ENCODE measurements at places on chromosomes 2 and 18. TPM values are rescaled to one million over a fixed set of nuclear protein-coding genes. Genes with fewer than 3 reads are reported as not detected.

DNA sequence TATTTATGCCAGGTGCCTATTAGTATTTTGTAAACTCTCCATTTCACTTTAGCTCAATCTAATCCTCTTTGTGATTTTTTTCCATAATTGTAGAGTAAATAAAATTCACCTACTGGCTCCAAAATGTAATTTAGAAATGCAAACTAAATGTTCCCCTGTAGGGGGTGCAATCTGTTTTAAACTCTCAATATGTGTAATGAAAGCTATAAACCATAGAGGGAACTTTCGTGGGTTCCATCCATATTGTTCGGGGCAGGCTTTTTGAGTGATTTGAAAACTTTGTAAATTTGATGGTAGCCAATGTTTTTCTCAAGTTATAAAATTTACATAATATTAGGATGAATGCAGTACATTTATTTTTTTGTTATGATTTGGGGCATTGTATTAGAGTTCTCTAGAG is 49.4 kb downstream of the TSPYL6 start:
- peak; percentile 76 for DNase-seq

DNA sequence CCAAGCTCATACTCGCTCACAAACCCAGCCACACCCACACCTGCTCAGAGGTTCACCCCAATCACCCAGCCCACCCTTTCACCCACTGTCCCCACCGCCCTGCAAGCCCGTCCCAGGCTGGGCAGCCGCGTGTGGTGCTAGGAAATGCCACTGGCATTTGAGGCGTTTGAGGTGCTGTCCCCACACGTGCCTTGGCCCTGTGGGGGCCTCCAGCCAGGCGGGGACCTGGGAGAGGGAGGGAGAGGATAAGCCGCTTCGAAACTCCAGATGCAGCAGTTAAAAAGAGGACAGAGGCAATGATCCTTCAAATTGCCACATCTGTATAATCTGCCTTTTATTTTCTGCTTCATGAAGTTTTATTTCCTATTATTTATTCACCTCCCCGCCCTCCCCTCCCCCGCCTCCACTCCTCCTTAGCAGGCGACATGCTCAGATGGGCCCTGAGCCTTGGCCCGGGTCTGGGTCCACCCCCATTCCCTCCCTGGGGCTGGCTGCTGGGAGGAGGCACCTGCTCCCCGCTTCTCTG is 35.9 kb downstream of the PSD4 start:
- DNase-seq, result no peak

Gene CCDC88A
- 47.1 TPM for total RNA-seq

DNA sequence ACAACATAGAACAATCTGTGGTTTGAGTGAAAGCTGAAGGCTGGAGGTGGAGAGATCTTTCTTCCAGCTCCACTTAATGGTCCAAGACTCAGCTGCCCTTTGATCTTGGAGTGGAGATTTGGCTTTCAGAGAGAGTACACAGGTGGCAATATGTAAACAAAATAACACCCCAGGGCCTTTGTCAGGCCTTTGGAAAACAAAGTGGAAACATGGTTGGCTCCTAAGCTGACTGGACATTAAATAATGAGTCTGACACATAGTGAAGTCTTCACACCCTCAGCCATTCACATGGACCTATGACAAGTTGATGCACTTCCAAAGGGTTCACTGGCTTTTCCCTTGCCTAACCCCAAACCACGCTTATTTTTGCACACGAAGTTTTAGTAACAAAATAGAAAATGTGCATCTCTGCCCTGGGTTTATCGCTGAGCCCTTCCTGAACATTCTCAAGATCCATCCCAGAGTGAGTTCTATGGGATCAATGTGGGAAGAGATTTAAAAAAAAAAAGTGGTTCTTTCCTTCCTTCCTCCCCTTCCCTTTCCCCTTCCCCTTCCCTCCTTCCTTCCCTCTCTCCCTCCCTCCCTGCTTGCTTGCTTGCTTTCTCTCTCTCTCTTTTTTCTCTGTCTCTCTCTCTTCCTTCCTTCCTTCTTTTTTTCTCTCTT is 201.3 kb upstream of the NT5C1B start:
- DNase-seq, result no peak

DNA sequence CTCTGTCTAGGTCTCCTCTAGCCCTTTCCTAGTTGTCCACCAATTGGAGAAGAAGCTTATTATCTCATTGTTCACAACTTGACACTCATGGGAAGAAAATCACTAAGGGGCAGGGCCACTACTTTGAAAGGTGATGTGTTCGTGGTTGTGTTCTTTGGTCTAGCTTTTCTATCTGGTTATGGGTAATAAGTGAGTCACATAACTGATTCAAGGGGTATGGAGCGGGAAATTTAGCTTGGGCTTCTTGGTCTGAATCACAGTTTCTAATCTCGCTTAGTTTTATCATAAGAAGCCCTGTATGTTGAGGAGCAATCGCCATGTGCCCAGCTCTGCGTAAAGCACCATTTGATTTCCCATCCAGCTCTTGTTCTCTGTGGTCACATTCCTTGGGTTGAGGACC is 18.7 kb upstream of the DYTN start:
- no peak for DNase-seq

Gene ZAP70
- total RNA-seq, result 19.1 TPM

- no peak for DNase-seq
Measured at GRCh38 chr2:65901756-65902155, 469.4 kb upstream of the SPRED2 start.

Gene SKOR2
- not detected for total RNA-seq

- DNase-seq, result peak; percentile 72
Measured at GRCh38 chr18:3247240-3248061, at the start of gene MYL12A. Gene MYL12A (plus strand): TSS chr18:3247801. CDS start chr18:3253248, 5,447 bp downstream.

- no peak for DNase-seq
Measured at GRCh38 chr18:28183418-28184078, 6.6 kb upstream of the CDH2 start.

GRCh38 chr2:145538661-145539350 is 1018.9 kb upstream of the ZEB2 start:
- DNase-seq, result no peak

Gene CCDC141
- total RNA-seq, result 0.54 TPM

DNA sequence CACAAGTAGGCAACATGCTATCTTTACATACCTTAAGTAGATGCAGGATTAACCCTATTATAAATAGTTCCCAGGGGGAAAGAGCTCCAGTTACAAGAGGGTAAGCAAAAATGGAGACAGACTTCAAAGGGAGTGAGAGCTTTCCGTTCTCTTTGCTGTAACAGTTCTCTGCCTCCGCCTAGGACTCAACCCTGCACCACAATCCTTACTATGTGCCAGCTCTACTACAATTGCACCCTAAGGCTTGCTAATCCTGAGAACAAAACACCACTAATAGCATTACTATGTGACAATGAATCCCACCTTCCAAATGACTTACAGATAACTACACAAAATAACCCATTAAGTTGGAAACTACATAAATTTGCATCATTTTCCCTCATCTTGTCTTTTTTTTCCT is 7.7 kb downstream of the ZBTB14 start:
- DNase-seq, result no peak

Gene NTSR2
- not detected for total RNA-seq

DNA sequence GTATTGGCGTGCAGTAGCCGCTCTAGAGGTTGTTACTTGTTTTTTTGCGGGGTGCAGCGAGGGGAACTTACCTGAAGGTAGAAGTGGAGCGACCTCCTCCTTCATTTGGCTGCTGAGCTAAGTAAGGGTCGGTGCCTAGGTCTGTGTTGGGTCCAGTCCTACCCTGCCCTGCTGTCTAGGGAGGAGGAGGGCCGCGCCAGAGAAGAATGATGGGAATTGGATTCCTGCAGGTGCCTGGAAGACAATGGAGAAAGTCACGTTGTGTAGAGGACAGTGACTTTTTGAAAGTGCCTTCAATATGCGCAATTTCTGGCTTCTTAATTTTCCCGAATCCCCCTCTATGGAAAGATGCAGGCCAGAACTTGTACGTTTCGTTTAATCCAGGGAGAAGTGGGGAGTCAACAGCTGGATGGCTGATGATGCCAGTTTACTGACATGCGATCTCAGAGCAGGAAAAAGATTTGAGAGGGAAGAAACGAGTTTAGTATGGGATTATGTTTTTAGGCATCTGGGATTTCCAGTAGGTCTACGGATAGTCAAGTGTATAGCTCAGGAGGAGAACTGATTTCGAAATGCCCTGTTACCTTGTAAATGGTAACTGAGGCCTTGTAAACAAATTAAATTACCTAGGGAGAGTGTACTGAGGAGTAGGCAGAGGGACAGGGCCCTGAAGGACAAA is 653 bp downstream of the MRPS9 start:
- no peak for DNase-seq

DNA sequence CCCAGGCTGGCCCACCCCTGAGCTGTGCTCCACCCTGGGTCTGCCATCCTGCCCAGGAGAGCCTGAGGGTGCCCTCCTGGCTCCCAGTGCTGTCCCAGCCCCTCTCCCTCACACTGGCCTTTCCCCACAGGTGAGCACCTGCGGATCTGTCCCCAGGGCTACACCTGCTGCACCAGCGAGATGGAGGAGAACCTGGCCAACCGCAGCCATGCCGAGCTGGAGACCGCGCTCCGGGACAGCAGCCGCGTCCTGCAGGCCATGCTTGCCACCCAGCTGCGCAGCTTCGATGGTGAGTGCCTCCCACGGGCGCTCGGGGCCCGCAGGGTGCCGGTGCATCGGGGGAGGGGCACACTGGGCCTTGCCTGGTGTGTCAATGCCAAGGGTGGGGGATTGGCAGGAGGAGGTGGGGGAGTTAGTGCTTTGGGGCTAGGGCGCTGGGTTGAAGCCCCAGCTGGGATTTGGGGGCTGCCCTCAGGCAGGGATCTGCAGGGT is 23.5 kb downstream of the GPC1 start:
- no peak for DNase-seq

DNA sequence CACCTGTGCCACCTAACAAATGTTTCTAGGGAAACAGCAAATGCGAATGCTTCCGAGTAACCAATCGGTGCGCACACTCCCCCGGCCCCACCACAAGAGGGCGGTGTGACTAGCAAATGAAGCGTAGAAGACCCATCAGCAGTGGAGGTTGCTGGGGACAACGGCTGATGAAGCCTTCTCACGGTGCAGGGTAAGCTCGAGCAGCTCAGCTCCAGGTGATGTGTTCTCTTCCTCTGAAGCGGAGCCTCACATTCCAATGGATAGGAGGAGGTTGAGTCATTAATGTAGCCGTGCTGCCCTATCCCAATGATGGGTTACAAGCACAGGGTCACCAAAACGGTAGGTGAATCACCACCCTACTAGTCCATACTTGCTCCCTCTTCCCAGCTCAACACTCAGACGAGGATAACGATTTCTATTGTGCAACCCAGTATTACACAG is 127.6 kb upstream of the TWIST2 start:
- peak; percentile 49 for DNase-seq

Gene MPPE1
- 21.3 TPM for total RNA-seq

DNA sequence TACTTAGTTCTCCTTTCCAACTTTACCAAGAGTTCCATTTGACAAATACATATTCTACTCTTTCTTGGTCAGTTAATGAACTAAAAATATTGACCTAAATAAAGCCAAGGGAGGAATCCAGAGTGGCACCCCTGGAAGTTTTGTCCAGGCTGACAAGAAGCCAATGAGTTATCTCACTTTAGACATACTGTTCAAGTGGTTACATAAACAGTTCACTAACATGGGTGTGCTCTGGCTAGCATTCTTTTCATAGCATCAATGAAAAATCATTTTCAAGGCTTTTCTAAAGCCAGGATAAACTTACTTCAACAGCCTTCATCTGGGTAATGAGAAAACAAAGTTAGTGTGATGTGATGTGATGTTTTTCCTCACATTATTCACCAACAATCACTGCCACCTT is 649.4 kb downstream of the TDRD15 start:
- DNase-seq, result no peak

GRCh38 chr2:48984922-48985321 is 169.4 kb downstream of the FSHR start:
- DNase-seq, result no peak

DNA sequence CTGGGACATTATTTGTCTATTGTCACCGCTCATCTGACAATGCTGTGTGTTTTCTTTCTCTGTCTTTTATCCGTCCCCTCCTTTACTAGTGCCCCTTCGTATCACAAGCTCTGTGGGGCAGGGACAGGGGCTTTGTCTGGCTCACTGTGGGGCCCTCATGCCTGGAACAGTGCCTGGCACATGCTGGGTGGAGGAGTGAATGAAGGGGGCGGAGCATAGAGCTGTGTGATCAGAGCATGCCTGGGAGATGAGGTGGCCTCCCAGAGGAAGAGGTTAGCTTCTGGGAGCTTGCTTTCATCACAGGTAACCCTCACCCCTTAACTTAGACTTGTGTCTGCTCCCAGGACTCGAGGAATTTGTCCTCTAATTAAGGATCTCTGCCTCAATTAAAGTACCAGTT is 16.4 kb downstream of the MTCL1 start:
- no peak for DNase-seq

Gene GPR17
- not detected for total RNA-seq

Gene POMC
- total RNA-seq, result 23.4 TPM

Gene LRRC30
- total RNA-seq, result not detected

Gene NGEF
- total RNA-seq, result not detected

Gene LONRF2
- total RNA-seq, result 0.54 TPM

- DNase-seq, result no peak
Measured at GRCh38 chr2:239811111-239811781, 213.9 kb downstream of the NDUFA10 start.

DNA sequence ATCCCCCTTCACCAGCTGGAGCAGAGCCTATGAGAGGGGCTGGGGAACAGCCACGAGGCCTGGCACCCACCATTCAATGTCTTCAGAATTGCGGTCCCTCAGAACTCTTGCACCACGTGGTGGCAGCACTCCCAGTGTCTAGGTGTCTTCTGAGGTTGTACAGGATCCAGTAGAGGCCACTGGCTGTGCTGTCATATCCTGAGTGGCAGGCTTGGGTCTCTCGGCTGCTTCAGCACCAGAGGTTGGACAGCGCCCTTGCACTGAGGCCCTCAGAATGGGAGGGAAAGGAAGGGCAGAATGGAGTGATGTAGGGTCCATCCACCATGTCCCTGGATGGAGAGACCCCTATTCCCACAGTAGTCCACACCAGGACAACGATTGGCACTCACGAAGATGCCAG is 112.0 kb upstream of the TEKT4 start:
- DNase-seq, result no peak

DNA sequence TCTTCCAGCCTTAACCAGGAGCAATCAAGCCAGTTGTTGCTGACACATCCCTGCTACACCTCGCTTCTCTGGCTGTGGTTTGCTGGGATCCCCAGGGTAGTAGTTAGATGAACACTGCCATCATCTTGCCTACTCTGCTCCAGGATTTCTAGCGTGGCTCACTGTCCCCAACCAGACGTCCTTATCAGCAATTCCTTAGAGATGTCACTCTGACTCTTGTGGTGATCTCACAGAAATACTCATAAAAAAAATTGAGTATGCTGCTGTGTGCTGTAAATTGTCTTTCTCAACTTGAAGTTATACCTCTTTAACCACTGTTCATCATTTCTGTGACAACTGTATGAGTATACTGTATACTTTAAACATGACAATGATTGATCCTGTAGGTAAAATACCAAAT is 63.2 kb downstream of the PLCL1 start:
- DNase-seq, result no peak

Gene C1GALT1C1L
- 0.27 TPM for total RNA-seq

Gene HTR2B
- not detected for total RNA-seq

- peak; percentile 32 for DNase-seq
Measured at GRCh38 chr2:102753563-102754159, 8.2 kb upstream of the TMEM182 start.

GRCh38 chr2:178523596-178524134 is 43.4 kb downstream of the PLEKHA3 start:
- no peak for DNase-seq

- DNase-seq, result no peak
Measured at GRCh38 chr2:235981631-235982030, 186.6 kb downstream of the GBX2 start.

Measured in hematopoietic multipotent progenitor cell (in vitro differentiated cells).